ENCODE measurements at places on chromosomes 2 and 18.

- no peak for DNase-seq
Observed at GRCh38 chr2:56749152-56749752, 565.5 kb downstream of the CCDC85A start.

GRCh38 chr2:47043891-47044239 lies 111.2 kb downstream of the STPG4 start:
- DNase-seq, result no peak

DNA sequence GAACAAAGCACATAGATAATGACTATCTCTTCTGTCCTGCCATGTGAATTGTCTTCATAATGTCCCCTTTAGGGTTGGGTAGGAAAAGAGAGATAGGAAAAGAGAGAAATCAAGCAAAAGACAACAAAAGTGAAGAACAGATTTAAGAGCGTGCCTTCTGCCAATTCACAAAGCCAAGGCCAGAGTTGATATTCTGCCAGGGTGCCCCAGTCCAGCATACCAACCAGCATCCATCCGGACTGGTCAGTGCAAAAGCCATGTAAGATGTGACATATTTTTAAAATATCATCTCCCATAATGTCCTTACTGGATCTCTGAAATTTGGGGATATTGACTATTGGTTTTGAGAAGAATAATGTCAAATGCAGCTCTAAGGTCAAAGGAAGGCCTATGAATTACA lies 35.7 kb upstream of the KLF7 start:
- no peak for DNase-seq

DNA sequence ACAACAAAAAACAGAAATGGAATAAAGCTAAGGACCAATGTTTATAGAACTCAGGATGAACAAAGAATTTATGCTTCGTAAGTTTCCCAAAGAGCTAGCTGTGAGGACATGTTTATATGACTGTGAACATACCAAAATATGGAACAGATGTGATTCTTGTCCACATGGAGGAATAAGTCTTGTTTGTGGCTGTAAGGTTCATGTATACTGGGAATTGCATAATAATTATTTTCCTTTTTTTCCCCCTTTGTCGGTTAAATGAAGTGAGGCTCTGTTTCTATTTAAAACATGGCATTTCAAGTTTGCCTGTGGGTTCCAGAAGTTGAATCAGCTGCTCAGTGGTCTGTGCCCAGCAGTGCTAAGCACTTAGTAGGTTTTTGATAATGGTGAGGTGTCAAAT lies 108.1 kb downstream of the FHOD3 start:
- no peak for DNase-seq

- DNase-seq, result no peak
Observed at GRCh38 chr18:10789180-10789579, 263.4 kb downstream of the NAPG start.

DNA sequence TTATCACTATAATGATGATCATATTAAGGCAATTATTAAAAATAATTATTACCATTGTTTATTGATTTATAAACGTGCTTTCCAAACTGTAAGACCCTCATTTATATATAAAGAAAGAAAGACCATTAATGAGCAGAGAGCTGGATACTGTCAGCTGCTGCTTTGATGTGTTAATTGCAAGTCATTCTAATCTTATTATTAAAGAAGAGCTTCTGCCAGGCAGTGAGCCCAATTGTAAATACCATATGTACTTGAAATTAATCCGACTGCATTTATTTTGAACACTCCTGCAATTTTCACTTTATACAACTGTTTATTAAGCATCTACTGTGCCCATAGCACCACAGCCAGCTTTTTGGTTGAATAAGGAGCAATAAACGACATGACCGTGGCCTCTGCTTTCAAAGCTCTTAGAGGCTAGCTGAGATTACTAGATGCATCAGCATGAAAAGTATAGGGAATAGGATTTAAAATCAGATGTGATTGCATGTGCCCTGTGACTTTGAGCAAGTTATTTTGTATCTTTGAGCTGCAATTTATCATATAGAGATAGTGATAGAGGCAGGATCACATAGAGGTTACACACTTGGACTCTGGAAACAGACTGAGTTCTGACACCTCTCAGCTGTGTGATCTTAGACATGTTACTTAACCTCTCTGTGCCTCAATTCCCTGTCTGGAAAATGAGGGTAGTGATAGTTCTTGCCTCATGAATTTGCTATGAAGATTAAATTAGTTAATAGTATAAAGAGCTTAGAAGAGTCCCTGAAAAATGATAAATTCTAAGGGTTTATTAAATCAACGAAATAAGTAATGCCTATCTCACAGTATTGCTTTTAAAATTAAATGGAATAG lies 83.4 kb downstream of the MYCN start:
- no peak for DNase-seq
